ENCODE measurements at places on chromosomes 2 and 18. TPM values are rescaled to one million over a fixed set of nuclear protein-coding genes. Genes with fewer than 3 reads are reported as not detected.

SERPINB4 gene
- 63.5 TPM for total RNA-seq

DPYSL5 gene
- not detected for total RNA-seq

FOXD4L1 gene
- total RNA-seq, result under 0.01 TPM

PPP1R1C gene
- 0.68 TPM for total RNA-seq

XDH gene
- total RNA-seq, result 16.9 TPM

REG1B gene
- total RNA-seq, result not detected

FSIP2 gene
- 1.00 TPM for total RNA-seq

HADHA gene
- total RNA-seq, result 186 TPM

EIPR1 gene
- total RNA-seq, result 30.1 TPM

POU3F3 gene
- total RNA-seq, result not detected

METTL5 gene
- 84.1 TPM for total RNA-seq

OTX1 gene
- total RNA-seq, result 2.7 TPM

LIMS4 gene
- not detected for total RNA-seq

DES gene
- total RNA-seq, result not detected

AFF3 gene
- not detected for total RNA-seq

KYNU gene
- total RNA-seq, result 61.0 TPM

ING5 gene
- 30.1 TPM for total RNA-seq

DSC3 gene
- 394 TPM for total RNA-seq

FAM98A gene
- 57.7 TPM for total RNA-seq

ARHGEF33 gene
- 0.21 TPM for total RNA-seq

UGT1A4 gene
- 1.8 TPM for total RNA-seq

LTBP1 gene
- 44.0 TPM for total RNA-seq

CNGA3 gene
- not detected for total RNA-seq

DYNAP gene
- total RNA-seq, result not detected

PKP4 gene
- total RNA-seq, result 55.0 TPM

DQX1 gene
- total RNA-seq, result 3.9 TPM

SLC16A14 gene
- total RNA-seq, result 7.0 TPM

RASGRP3 gene
- total RNA-seq, result under 0.01 TPM
